ENCODE measurements at places on chromosomes 16 and 17.

GRCh38 chr17:75404223-75404730 is 1.2 kb downstream of the GRB2 start:
- no peak for DNase-seq

GRCh38 chr17:31798205-31798724 is 60.8 kb downstream of the COPRS start:
- no peak for DNase-seq

DNA sequence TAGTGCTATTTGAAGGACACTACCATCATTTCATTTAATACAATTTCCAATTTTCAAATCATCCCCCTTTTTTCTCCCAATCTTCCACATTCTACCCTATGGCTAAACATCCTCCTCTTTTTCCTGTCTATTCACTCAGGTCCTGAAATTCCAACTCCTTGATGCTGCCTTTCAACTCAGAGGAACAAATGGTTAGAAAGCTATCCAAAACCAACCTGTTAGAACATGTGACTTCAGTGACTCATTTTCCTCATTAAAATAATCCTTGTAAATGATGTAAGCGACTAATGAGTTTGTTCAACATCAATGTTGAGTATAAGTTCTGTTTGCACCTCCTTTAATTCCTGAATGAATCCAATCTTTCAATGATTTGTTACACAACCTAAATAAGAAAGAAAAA is 5.5 kb downstream of the PSMD12 start:
- DNase-seq: no peak

GRCh38 chr16:80158766-80159165 is 382.0 kb upstream of the DYNLRB2 start:
- DNase-seq: no peak

GRCh38 chr16:84820771-84821170 is 986 bp downstream of the CRISPLD2 start:
- DNase-seq: no peak

GRCh38 chr16:49108611-49109010 is 173.0 kb downstream of the CBLN1 start:
- no peak for DNase-seq

GRCh38 chr17:81486199-81486810 is 26.3 kb downstream of the ACTG1 start:
- no peak for DNase-seq

DNA sequence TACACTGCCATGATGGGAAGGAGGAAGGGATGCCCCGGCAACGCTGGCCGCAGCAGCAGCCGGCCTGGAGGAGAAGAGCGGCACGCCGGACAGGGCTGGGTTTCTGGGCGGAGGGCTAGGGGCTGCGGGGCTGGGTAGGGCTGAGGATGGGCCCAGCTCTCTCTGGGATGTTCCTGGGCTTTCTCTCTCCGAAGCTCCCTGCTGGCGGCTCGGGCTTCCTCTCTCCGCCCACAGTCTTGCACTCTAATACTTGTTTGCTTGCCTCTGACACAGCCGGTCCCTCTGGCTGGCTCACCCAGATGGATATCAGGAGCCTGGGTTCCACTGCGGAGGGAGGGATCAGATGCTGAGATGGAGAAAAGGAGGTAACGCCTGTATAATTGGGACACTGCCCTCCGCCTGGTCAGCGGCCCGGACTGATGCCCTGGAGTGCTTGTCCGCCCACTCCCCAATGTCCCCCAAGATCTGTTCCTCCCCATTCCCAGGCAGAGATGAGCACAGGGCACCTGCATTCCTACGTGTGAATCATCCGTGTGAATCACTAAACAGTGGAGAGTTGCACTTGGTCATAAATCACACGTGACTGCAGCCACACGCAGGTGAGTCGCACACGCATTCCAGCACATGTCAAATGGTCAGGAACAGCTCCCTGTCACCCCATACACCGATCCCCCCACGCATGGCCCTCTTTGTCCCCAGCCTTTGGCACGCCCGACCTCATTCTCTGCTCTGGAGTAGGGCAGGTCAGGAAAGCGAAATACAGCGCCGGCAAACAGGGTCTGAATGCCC is at the start of gene ALOXE3:
Gene ALOXE3, minus strand, starts transcription at position 535 of the 789 bp plus-strand sequence. Its CDS starts 524 bp downstream, at position 11.
- DNase-seq: peak; percentile 16

DNA sequence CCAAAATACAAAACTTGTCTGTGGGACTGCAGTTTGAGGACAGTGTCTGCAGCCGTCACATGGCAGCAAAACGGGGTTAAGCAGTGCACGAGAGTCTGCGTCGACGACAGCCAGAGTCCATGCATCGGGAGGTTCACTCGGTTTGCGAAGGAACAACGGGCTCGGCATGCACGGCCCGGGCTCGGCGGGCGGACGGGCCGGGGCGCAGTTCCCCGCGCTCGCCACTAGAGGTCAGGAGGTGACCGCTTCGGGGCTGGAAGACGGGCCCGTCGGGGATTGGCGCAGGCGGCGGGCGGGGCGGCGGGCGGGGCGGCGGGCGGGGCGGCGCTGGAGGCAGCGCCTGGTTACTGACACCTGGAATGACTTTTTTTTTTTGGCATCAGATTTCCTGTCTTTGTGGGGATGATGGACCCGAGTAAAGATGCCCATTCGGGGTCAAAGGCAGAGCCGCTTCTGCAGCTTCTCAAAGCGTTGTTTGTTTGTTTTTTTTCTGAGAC is 6.5 kb downstream of the SCGB1C2 start:
- DNase-seq: peak; percentile 71

DNA sequence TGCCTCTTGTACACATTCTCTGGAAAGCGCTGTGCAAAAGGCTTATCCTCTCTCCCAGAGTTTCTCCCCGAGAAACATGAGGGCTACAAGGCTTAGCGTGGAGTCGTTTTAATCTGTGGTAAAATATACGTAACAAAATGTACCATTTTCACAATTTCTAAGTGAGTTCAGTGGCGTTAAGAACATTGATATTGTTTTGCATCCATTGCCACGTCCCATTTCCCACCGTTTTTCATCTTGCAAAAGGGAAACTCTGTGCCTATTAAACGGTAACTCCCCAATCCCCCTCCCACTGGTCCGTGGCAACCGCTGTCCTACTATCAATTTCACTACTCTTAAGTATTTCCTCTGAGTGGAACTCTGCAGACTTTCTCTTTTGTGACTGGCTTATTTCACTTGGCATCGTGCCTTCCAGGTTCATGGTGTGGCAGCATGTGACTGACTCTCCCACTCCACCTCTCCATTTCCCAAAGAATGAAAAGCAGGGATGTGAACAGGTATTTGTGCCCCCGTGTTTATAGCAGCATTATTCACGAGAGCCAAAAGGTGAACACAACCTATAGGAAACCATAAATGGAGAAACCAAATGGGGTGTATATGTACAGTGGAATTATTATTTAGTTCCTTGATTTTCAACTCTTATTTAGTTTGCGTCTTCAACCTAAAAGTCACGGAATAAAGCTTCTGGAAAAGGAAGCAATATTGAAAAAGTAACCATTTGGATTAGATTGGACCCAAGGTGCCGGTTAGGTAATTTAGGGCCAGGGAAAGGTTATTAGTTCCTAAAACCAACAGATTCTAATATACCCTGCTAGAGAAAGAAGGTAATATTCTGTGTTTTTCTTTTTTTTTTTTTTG is 1.1 kb upstream of the USP32 start:
- DNase-seq: peak; percentile 8

DNA sequence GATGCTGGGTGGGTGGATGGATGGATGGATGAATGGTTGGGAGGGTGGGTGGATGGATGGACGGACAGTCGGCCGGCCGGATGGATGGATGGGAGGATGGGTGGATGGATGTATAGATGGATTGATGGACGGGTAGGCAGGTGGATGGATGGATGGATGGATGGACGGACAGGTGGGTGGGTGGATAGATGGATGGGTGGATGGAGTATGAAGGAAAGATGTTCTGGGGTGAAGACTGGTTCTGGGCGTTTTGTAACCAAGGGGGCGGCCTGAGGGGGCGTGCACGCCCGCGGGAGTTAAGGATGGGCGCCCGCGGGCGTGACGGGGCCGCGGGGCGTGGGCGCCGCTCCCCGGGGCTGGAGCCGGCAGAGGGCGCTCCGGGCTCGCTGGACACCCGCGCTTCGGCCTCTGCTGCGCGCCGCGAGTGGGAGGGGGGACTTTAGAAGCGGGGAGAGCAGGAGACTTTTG is at the start of gene NECAB2:
Gene NECAB2, plus strand, starts transcription at position 407 of the 468 bp plus-strand sequence. CDS start 405 bp downstream, outside the sequence.
- no peak for DNase-seq

DNA sequence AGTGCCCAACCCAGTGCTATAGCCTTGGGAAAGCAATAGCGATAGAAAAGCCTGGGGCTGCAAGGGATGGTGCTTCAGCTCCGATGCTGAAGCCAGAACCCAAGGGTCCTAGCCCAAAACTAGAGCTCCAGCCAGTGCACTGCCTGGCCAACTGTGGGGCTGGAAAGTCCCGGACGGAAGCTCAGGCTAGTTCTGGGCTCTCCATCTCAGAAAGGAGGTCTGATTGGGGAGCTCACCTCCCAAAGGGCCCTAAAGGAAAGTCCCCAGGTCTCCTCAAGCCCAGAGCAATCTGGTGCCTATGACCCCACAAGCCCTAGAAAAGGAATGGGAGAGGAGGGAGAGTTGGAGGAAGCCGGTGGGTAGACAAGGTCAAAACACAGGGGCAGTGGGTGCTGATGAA is 2.0 kb upstream of the ABCC3 start:
- DNase-seq: no peak

DNA sequence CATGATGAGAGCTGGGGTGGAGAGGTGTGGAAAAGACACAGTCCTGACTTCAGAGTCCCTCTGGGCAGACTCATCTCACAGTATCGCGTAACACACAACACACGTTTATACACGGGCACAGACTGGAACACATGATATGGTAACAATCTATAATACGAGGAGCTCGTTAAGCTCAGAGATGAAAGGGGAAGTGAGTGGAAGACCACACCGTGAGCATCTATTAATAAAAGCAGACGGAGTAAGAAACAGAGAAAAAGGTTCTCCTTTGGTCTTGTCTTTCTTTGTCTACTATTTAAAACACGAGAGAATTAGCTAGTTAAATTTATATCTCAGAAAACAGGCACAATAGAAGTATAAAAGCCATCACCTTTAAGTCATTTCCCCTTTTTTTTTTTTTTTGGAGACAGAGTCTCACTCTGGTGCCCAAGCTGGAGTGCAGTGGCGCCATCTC is 13.5 kb downstream of the ANKRD11 start:
- no peak for DNase-seq

- peak; percentile 88 for DNase-seq
Observed at GRCh38 chr17:1648963-1649843, 463 bp downstream of the RILP start.

- DNase-seq: no peak
Observed at GRCh38 chr17:79624718-79625478, 14.0 kb upstream of the RBFOX3 start.
